Thoracic aorta (tissue), 2 donors: ENCODE measurements at places on chromosomes 16 and 17. TPM values are rescaled to one million over a fixed set of nuclear protein-coding genes. Genes with fewer than 3 reads are reported as not detected.

DNA sequence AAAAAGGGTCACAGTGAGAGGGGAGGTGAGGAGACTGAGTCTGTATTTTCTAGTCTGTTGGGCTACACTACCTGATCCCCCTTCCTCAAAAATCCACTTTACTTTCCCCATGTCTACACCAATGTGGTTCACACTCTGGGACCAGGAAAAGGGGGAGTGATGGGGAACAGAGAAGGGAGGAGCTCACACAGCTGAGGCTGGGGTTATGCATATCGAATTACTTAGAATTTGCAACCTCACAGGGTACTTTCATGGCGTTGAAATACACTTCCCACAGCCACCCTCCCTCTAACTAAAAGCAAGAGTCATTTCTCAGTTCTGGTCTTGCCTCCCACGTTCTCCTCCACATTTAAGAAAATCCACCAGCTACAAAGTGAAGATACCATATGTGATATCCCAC lies 14.1 kb downstream of the MAPT start:
- DNase-seq, result no peak
- no peaks in the 10 kb centered on the region for H3K36me3 ChIP-seq
- no peak overlapping the region for H3K4me3 ChIP-seq
- no peaks in the 10 kb centered on the region for H3K4me1 ChIP-seq

GRCh38 chr17:39995438-39995837 lies 14.8 kb downstream of the PSMD3 start:
- no peak overlapping the region for H3K27ac ChIP-seq
- DNase-seq, result no peak
- peaks cover 57% of the 10 kb centered on the region for H3K36me3 ChIP-seq
- H3K4me1 ChIP-seq, result no peaks in the 10 kb centered on the region

- H3K4me3 ChIP-seq, result no peak overlapping the region
- H3K27me3 ChIP-seq, result no peaks in the 10 kb centered on the region
- no peak overlapping the region for H3K27ac ChIP-seq
- peaks cover 70% of the 10 kb centered on the region for H3K4me1 ChIP-seq
Observed at GRCh38 chr16:2150418-2151187, 2.2 kb downstream of the RAB26 start.

The SLC52A1 gene
- not detected for total RNA-seq

The CCL5 gene
- 7.1 TPM for total RNA-seq
